ENCODE measurements at places on chromosomes 5 and 9.

DNA sequence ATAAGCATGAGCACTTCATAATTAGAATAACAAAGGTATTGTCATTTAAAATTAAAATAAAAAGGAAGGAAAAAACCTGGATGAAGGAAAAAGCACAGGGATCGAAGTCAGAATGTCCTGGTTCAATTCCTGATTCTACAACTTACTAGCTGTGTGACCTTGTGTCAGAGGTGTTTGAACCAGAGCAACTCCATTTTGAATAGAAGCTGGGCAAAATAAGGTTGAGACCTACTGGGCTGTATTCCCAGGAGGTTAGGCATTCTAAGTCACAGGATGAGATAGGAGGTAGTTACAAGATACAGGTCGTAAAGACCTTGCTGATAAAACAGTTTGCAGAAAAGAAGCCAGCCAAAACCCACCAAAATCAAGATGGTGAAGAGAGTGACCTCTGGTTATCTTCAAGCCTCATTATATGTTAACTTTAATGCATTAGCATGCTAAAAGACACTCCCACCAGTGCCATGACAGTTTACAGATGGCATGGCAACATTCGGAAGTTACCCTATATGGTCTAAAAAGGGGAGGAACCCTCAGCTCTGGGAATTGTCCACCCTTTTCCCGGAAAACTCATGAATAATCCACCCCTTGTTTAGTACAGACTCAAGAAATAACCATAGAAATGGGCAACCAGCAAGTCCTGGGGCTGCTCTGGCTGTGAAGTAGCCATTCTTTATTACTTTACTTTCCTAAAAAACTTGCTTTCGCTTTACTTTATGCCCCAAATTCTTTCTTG, 412.7 kb downstream of the PIK3R1 start:
- DNase-seq = no peak

GRCh38 chr9:130288926-130289690, 23.5 kb downstream of the HMCN2 start:
- DNase-seq = no peak

- DNase-seq = no peak
These were observed 96.4 kb upstream of the VLDLR start for GRCh38 chr9:2525147-2525546.

GRCh38 chr5:97628807-97629206, 445.8 kb upstream of the RIOK2 start:
- no peak for DNase-seq

DNA sequence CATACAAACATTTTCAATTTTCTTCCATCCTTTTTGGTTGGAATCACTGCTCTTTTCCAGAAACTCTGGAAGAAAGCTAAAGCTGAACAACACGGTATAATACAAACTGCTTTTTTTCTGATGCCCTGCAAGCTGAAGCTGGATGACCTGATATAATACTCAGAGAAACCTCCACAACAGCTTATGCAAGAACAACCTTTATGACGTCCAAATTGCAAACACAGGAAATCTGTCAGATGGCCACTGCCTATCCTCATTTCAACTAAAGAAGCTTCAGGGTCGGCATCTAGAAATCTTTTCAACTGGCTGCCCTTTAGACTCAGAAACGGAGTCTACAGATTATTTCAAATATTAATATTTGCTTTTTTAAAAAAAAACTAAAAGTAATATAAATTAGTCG, 106.5 kb upstream of the PRDM9 start:
- no peak for DNase-seq

GRCh38 chr5:55416306-55416705, 108.5 kb downstream of the MTREX start:
- DNase-seq = no peak

- no peak for DNase-seq
These were observed 8.3 kb downstream of the PPIC start for GRCh38 chr5:123028222-123028621.

DNA sequence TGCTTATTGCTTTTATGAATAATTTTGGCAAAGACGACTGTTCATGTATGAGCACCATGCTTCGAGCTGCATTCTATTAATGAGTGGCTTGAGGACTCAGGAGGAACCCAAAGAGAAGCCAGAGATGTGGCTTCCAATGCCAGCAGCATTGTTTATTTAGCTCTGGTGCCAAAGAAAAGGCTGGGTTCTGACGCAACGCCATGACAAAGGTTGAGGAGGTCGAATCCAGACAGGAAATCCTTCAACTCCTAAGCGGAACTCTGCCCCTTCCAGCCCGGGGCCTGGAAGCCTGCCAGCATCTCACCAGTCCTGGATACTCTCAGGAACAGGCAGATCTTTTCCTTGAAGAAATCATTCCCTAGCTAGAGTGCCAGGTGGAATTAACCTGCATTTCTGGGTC, 104.4 kb downstream of the ARHGAP26 start:
- DNase-seq = no peak

DNA sequence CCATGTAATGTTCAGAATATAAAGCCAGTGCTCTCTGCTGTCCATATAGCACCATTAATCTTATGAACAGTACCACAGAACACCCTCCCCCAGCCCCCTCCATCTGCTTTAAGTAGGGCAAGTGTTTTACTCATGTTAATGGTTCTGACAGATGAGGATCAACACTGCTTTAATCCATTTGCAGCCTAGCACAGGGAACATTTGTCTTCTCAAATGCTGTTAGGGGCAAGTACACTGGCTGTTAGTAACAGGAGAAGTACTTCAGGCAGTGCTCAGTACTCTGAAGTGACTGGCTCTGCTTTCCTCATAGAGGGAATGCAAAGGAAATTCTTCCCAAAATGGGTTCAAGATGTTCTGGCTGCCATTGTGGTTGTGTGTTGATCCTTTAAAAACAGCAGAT, 202.6 kb downstream of the DCP2 start:
- no peak for DNase-seq

DNA sequence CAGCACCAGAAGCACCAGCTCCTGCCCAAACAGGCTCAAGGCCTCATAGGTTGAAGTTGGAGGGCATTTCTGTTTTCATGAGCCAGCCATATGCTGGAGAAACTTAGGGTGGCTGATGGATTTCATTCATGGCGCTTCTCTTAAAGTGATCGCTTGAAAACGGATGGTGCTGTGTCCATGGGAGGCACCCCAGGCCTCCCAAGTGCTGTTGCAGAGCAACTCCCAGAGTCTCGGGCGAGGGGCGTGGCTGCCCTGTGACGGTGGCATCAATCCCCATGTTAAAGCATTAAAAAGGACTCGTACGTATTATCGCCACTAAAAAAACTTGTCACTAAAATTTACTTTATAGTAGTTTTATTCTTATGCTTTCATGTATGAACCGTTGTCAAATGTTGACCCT, 128.3 kb downstream of the MRPL36 start:
- no peak for DNase-seq

- DNase-seq = no peak
These were observed 126.7 kb downstream of the SLC25A46 start for GRCh38 chr5:110865400-110866094.

DNA sequence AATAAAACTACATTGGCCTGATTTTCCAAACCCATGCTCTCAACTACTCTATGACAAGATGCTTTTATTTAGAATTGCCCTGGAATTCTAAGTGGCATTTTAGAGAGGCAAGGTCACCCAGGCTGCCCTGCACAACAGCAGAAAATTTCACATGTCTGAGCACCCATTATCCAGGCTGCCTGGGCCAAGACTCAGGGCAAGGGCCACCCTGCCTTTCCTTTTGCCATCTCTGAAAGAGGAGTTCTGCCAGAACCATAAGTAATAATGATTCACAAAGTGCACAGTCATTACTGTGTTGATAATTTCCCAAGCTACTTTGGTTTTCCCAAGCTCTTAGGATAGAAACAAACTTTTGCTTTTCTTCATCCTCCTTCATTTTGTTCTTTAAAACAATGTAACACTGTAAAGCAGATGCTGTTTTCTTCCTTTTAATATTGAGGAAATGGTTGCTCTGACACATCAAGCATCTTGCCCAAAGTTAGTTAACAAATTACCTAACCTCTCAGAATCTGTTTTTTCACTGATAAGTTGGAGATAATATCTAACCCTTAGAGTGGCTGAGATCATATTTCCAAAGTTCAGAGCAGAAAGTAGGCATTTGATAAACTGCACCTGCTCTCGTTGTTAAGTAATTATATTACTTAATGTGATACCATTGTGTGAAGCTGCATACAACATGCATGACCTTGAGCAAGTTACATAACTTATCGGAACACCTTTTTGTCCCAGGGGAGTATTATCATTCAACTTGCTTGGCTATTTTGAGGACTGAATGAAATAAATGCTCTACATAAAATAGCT, 325.6 kb downstream of the PRELID2 start:
- DNase-seq = no peak

DNA sequence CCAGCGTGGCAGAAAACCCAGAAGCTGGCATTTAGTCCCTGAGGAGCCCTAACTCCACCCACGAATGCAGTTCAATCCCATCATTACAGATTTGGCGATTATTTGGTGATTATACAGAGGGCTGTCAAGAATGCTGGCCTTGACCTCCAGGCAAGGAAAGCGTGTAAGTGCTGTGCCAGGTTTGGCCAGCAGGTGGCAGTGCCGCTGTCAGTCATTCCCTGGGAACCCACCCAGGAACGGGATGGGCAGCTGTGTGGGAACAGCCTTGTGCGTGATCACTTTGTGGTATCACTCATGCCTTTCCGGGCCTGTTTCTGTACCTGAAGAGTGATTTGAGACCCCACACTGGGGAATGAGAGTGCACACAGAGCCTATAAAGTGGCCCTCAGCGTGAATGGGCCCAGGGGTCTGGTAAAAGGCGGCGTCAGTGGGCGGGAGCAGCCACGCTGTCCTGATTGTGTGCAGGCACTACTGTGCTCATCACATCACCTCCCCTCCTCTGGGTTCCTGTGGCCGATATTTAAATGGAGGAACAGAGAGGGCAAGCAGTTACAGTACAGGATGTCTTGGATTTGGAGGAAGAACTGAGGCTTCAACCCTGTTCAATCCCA, 215.6 kb downstream of the ROR2 start:
- peak; percentile 46 for DNase-seq

DNA sequence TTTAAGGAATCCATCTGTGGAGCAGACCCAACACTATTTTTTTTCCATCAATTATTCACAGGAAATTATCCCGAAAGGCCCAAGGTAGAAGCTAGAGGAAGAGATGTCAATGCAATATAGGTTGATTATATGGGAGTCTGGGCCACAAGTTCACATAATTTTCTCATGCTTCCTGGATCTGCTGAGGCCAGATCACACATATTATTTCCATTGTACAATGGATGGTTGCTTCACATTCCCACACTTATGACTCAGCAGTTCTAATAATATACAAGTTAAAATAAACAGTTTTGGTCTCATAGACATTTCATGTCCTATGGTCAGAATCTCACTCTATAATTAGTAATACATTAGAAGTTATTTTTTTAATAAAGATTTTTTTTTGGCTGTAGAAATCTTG, 66.0 kb upstream of the PTPRD start:
- DNase-seq = no peak

GRCh38 chr9:36772449-36773403, 200.0 kb downstream of the MELK start:
- no peak for DNase-seq

- DNase-seq = no peak
These were observed 119.1 kb downstream of the ENC1 start for GRCh38 chr5:74521401-74521800.

DNA sequence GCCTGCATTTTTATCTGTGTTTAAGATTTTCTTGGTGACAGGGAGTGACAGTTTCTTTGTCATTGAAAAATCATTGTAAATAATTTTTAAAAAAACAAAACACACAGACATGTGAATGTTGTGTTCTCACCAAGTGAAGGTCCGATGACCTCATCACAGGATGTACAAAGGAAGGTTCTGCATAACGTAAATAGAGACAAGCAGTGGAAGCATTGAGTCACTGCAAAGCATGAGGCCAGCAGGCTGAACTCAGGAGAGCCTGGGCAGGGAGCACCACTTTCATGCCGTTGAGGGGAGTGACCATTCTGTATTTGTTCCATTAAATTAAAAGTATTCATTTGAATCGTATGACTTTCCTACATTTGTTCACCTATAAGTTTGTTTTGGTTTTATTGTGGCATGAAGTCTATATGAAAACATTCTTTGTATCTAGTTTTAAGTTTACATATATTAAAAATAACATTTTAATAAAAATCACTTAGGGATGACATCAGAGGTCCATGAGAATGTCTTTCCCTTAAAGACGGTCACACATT, 70.4 kb upstream of the TLE1 start:
- DNase-seq = no peak

- peak; percentile 97 for DNase-seq
These were observed at the start of gene CCNB1 for GRCh38 chr5:69166686-69167492. TSS of gene CCNB1 (plus strand) at chr5:69167150. CDS start at chr5:69167263, 113 bp downstream.

GRCh38 chr5:72234265-72234700, 85.8 kb downstream of the MRPS27 start:
- DNase-seq = no peak

- DNase-seq = no peak
These were observed 101.7 kb upstream of the LHFPL2 start for GRCh38 chr5:78750281-78750680.

GRCh38 chr9:132505991-132506655, 76.3 kb upstream of the BARHL1 start:
- DNase-seq = no peak

- DNase-seq = no peak
These were observed 67.7 kb downstream of the TENT4A start for GRCh38 chr5:6780802-6781391.

- DNase-seq = no peak
These were observed 185.0 kb downstream of the ATPSCKMT start for GRCh38 chr5:10064546-10065195.

DNA sequence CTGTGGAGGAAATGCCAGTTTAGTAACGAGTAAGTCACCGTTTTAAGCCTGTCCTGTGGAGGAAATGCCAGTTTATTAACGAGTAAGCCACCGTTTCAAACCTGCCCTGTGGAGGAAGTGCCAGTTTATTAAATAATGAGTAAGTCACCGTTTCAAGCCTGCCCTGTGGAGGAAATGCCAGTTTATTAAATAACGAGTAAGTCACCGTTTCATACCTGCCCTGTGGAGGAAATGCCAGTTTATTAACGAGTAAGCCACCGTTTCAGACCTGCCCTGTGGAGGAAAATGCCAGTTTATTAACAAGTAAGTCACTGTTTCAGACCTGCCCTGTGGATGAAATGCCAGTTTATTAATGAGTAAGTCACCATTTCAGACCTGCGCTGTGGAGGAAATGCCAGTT, 18.9 kb upstream of the PDCD6 start:
- no peak for DNase-seq

- no peak for DNase-seq
These were observed 151.0 kb downstream of the MYO10 start for GRCh38 chr5:16784843-16785791.

DNA sequence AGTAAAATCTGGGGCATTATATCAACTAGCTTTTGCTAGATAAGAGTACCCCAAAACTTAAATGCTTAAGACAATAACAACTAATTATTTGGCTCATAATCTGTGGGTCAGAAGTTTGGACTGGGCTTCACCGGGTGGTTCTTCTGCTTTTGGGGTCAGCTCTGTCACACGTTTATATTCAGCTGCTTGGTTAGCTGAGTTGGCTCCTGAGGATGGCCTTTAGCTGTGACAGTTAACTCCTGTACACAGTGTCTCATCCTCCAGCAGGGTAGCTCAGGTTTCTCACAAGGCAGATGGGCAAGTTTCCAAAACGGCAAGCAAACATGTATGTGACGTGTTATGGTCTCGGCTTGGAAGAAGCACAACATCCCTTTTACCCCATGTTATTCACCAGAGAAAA, 488.2 kb downstream of the TLE4 start:
- DNase-seq = no peak
